ENCODE measurements at places on chromosomes 13 and 19.

GRCh38 chr13:84393981-84394625, 511.8 kb upstream of the SLITRK1 start:
- no peak for DNase-seq

DNA sequence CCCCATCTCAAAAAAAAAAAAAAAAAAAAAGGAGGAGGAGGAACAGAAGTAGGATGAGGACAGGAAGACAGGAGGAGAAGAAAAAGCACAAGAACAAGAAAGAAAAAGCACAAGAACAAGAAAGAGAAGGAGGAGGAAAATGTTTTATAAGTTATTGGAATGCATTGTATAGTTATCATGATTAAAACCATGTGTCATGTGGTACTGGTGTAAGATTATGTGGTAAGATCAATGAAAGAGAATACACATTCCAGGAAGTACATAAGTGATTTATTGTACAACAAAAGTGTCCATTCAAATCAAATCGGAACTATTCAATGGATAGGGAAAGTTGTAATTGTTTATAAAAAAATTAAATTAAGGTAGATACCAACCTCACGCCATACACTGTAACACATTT, 167.7 kb downstream of the MZT1 start:
- no peak for DNase-seq

- no peak for DNase-seq
Observed at GRCh38 chr13:22110368-22110767, 439.5 kb downstream of the FGF9 start.

DNA sequence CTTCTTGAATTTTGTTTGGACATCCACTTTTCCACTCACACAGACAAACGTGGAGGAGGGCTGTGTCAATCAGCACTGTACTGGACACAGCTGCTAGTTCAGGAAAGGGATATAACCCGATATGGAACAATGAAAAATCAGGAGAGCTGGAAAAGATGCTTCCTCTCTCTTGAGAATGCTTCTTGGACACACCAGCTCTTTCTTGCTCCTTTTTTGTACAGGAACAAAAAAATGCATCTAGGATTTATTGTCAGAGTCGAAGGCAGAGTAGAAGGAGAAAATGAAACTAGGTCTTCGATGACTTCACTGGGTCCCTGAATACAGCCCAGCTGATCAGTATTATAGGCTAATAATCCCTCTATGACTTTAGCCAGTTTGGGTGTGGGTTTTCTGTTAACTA, 62.2 kb downstream of the PEG3 start:
- no peak for DNase-seq

- DNase-seq: no peak
Observed at GRCh38 chr13:54077569-54077968, 1049.0 kb downstream of the OLFM4 start.

- no peak for DNase-seq
Observed at GRCh38 chr19:57338877-57339276, 12.2 kb upstream of the ZNF304 start.

GRCh38 chr19:29804493-29804892, 7.3 kb upstream of the CCNE1 start:
- no peak for DNase-seq

GRCh38 chr19:11152318-11153062, 3.1 kb downstream of the SPC24 start:
- no peak for DNase-seq

DNA sequence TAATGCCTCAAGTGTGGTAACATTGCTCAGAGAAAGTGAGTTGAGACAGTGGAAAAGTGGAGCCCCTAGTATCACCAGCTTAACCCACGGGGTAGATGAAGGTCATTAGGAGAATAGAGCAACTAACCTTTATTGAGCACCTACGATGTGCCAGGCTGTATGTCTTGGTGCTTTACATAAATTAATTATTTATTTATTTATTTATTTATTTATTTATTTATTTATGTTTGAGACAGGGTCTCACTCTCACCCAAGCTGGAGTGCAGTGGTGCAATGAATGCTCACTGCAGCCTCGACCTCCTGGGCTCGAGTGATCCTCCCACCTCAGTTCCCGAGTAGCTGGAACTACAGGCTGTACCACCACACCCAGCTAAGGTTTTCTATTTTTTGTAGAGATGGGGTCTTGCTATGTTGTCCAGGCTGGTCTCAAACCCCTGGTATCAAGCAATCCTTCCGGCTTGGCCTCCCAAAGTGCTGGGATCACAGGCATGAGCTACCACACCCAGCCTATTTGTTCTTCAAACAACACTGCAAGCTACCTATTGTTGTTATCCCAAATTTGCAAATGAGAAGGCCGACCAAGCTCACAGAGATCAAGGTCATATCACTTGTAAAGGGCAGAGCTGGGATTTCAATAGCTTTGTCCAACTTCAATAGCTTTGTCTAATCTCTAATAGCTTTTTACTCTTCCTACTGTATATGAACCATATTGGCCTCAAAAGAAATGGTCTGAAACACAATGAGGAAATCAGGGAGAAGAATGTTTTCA, 79.4 kb downstream of the TM9SF2 start:
- DNase-seq: no peak

GRCh38 chr13:19089315-19089714, 92.3 kb downstream of the TUBA3C start:
- DNase-seq: no peak

GRCh38 chr13:59000770-59001169, 1163.0 kb downstream of the DIAPH3 start:
- no peak for DNase-seq

DNA sequence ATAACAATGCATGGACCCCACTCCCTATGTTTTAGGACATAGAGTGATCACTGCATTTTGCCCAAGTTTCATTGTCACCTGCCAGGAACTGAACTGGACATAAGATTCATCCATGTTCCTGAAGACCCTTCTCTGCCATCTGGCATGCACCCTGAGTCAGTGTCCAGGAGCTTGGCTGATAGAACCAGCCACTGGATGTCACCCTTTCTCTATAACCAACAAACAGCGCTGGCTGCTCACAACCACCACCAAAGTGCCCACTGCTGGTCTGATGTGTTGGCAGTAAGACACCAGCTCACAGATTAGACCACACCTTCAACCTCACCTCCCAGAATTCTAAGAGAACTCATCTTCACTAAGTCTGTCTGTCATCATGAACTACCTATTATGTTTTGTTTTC, 333.4 kb downstream of the ITGBL1 start:
- DNase-seq: no peak

GRCh38 chr19:35509861-35510625, 3.4 kb downstream of the DMKN start:
- DNase-seq: peak; percentile 51

DNA sequence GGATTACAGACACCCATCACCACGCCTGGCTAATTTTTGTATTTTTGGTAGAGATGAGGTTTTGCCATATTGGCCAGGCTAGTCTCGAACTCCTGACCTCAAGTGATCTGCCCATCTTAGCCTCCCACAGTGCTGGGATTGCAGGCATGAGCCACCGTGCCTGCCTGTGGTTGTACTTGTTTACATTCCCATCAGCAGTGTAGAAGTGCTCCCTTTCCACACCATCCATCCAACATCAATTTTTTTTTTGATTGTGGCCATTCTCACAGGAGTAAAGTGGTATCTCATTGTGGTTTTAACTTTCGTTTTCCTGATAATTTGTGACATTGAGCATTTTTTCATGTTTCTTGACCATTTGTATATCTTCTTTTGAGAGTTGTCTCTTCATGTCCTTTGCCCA, 1019.4 kb upstream of the SLC10A2 start:
- no peak for DNase-seq

- no peak for DNase-seq
Observed at GRCh38 chr13:20053891-20054290, 95.4 kb downstream of the ZMYM2 start.

DNA sequence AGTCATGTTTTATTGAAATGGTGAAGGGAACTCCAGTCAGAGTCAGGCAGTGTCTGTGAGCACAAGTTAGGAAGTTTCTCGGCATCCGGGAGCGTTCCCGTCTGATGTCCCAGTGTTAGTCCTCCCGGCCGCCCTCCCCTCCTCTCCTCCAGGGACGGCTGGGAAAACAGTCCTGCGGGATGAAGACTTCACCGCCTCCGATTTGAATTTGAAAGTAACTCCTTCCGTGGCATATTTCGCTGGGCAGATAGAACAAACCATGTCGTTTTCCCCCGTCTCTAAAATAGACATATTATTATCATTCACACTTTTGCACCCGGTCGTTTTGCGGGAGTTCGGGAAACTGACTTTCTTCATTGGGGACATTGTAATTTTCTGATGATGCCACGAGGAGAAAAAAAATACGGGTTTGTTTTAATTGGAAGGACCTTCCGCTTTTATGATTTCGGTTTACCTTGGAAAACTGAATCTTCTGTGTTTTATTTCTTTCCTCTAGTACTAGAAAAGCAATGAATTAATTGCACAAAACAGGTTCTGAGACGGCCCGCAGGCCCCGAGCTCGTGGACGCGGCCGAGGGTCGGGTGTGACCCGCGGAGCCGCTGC, 76.6 kb downstream of the ZIC5 start:
- no peak for DNase-seq

DNA sequence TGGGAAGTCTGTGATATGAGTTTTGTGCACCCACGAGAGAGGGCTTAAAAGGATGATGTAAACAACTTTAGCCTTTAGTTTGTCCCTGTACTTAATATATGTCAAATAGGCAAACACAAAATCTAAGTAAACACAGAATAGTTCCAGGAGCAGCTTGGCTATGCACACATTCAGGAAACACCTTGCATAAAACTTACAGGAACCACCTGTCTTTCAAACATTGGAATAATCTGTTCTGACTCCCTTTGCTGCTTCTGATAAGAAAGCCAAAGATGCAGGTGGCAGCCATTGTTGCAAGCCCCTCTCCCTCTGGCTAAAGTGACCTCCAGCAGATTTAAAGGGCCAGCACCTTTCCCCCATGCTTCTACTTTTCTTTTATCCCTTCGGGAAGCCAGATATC, 4.7 kb downstream of the EEF1AKMT1 start:
- no peak for DNase-seq

- no peak for DNase-seq
Observed at GRCh38 chr19:29290853-29291252, 77.9 kb upstream of the UQCRFS1 start.

DNA sequence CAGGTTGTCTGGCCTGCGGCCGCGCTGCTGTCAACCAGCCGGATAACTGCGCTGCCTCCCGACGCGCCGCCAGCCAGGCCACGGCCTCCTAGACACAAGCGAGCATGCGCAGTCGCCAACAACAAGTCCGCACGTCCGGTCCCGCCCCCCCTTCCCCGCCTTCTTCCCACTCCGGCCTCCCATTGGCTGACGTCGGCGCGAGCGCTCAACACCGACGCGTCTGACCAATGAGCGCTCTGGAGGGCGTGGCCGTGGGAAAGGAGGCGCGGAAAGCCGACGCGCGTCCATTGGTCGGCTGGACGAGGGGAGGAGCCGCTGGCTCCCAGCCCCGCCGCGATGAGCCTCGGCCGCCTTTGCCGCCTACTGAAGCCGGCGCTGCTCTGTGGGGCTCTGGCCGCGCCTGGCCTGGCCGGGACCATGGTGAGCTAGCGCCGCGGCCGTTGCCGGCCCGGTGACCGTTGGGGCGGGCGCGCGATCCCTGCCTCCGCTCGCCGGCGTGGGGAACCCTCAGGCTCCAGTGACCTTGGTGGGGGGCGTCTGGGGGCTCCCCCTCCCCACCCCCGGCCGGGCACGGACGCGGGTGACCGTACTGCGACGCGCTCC, at the start of gene GPX4:
TSS of gene GPX4 (plus strand) at position 287 of the 603 bp plus-strand sequence. CDS start at position 337, 50 bp downstream.
- DNase-seq: peak; percentile 99

DNA sequence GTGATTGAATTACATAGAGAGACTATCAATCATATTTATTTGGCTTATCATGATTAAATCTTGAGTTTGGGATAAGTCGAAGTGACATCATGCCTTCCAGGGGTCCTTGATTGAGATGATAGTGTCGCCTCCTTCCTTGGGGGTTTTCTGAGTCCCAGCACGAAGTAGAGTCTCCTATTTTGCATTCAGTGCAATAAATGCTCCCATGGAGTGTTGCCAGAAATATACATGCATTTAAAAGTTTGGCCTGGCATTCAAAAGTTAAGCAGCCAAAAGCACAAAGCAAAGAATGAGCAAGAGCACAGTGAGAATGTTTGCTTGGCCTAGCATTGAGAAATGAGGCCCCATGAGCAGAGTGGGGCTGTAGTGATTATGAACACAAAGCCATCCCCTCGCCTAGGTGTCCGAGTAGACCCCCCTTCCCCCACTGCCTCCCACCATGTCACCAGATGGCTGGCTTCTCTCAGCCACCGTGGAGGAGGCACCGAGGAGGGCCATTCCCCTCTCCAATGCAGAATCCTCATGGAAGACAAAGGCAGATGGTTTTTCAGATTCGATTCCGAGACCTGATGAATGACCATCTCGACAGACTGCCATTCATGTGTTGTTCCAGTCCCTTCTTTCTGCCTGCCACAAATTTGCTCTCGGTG, 58.8 kb upstream of the UBL3 start:
- no peak for DNase-seq

GRCh38 chr19:47675271-47675670, 38.0 kb upstream of the EHD2 start:
- DNase-seq: no peak

GRCh38 chr13:46178143-46178542, 3.8 kb downstream of the LCP1 start:
- DNase-seq: no peak

DNA sequence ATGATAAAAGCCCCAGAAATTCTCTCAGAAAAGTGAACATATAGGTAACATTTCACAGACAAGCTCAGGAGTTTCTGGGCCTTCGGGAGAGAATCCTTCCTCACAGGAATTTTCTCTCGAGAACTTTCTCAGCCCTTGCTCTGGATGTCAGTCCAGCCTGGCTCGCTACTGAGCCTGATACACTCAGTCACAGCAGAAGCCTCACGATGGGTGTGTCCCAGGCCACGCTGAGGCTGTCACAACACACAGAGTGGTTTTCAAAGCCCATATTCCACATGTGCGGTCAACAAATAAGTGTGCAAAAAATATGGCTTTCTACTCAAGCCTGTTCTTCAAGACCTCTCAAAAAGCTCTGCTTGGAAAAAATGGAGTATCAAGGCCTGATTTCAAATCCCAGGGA, 31.5 kb upstream of the MEDAG start:
- no peak for DNase-seq

DNA sequence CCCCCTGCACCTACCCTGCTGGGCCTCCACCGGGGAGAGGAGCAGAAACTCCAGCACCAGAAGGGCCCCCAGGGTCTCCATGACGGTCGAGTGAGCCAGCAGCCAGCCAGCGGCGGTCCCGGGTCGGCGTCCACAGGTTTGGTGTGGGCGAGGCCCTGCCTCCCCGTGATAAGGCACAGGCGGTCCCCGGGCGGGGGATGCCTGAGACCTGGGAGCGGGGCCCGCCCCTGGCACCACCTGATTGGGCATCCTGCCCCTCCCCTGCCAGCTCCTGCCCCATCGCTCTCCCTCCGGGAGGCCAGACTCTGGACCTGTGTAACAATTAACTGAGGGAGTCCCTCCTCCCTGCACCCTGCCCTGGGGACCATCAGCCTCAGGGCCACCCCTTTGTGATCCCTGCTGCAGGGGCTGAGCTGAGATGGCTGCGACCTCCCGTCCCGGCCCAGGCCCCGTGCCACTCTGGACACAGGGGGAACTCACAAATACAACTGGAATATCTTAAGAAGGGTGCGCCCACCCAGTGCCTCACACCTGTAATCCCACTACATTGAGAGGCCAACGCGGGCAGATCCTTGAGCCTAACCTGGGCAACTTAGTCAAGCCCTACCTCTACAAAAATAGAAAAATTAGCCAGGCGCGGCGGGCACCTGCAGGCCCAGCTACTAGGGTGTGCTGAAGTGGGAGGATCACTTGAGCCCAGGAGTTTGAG, at the start of gene SMIM24:
TSS of gene SMIM24 (minus strand) at position 143 of the 709 bp plus-strand sequence. CDS start at position 81, 62 bp downstream.
- DNase-seq: no peak

- DNase-seq: no peak
Observed at GRCh38 chr13:89749888-89750287, 1597.6 kb upstream of the MIR17HG start.

Measured in T follicular helper cell (primary cell).